ENCODE measurements at places on chromosomes 11 and 22.

GRCh38 chr11:31022080-31022479 lies 347.5 kb downstream of the DCDC1 start:
- no peak for DNase-seq

DNA sequence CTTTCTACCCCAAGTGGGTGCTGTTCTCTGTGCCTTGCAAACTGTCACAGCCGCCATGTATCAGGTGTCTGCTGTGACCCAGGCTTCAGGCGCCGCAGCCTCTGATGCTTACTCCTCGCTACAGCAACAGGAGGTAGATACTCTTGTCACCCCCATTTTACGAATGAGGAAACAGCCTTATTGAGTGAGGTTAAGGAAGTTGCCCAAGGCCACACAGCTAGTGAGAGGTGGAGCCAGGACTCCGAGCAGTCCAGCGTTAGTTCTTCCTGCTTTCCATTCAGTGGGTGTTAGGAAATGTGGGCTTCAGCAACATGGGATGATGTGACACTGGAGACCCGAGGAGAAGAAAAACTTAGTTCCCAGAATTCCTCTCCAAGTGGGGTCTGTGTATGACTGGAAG lies 14.3 kb downstream of the RNF215 start:
- no peak for DNase-seq

GRCh38 chr11:27388869-27389268 lies 25.9 kb upstream of the CCDC34 start:
- DNase-seq, result no peak

- no peak for DNase-seq
Observed at GRCh38 chr22:30005213-30005857, 74.9 kb upstream of the HORMAD2 start.

GRCh38 chr11:71286701-71287643 lies 34.6 kb upstream of the SHANK2 start:
- peak; percentile 16 for DNase-seq

DNA sequence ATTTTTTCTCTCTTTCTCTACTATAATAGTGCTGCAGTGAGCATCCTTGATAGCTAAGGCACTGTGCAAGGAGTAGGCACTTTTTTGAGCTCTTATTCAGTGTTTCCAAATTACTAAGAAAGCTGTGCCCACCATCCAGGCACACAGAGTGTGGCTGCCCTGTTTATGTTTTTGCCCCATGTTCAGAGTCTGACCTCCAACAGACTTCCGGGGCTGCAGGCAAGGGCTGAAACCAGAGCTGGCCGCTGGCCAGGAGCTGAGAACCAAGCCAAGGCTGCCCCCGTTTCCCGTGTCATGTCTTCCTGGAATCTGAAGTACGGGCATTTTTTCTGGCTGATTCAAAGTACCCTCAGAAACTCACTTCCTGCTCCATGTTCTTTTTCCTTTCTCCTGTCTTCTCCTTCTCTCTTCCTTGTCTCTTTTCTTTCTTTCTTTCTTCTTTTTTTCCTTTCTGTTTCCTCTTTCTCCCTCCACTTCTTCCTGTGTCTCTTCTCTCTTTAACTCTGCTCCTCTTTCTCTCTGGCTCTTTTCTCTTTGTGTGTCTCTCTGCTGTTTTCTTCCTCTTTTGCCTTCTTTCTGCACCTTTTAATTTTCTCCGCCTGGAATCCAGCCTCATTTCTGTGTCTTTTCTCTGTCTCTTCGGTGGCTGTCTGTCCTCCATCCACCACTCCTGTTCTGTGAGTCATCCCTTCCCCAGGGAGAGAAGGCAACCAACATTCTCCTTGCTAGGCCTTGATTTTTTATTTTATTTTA lies 17.0 kb upstream of the KCTD14 start:
- peak; percentile 17 for DNase-seq

GRCh38 chr22:17098379-17098819 lies 13.6 kb downstream of the IL17RA start:
- DNase-seq, result no peak

GRCh38 chr22:23218867-23219251 lies 38.5 kb downstream of the BCR start:
- no peak for DNase-seq

- DNase-seq, result no peak
Observed at GRCh38 chr11:9095421-9095820, 4.0 kb upstream of the SCUBE2 start.

DNA sequence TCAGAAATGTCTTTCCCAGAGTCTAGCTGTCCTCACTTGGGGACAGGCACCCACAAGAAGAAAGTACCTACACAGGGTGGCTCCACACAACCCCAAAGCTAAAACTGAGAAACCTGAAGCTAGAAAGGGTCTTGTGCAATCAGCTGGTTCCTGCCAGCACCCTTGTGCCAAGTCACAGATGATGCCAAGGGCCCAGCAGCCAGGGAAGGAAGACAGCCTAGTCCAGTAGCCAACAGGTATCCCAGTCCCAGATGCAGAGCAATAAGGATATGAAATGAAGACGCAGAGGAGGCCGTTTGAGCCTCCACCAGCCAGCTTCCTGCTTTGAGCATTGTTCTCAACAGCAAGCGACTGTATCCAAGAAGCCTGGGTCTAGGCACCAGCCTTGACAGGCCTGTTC lies 6.1 kb downstream of the PLEKHA7 start:
- DNase-seq, result no peak

- no peak for DNase-seq
Observed at GRCh38 chr22:40748388-40749355, 69.4 kb downstream of the MCHR1 start.

DNA sequence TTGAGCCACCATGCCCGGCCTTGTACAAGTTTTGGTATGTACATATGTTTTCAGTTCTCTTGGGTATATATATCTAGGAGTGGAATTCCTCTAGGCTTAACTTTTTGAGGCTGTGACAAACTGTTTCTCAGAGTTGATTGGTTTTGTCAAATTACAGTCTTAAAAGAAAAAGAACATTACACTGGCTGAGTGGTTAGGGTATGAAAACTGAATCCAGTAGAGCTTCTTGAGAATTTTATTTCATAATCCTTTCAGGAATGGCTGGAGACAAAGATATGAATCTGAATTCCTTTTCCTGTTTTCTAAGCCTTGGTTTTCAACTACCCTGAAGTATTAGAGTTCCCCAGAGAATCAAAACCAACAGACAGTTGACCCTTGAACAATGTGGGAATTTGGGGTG lies 6.5 kb downstream of the METTL15 start:
- no peak for DNase-seq

DNA sequence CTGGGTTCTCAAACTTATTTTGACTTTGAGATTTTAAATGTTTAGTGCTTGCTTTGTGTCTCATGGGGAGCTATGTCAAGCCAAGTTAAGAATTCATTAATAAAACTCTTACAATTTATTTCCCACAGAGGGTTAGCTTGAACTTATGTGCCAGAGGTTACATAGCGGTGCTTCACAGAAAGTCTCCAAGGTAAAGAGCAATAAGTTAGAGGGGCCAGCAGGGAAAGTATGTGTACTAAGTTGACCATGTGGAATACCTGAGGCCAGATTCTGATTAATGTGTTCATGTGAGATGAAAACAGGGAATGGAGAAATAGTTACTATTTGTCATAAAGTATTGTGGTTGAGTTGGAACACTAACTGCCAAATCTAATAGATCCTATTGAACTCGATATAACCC lies 149.3 kb downstream of the TMEM135 start:
- no peak for DNase-seq

- no peak for DNase-seq
Observed at GRCh38 chr11:131764649-131765048, 394.2 kb downstream of the NTM start.

DNA sequence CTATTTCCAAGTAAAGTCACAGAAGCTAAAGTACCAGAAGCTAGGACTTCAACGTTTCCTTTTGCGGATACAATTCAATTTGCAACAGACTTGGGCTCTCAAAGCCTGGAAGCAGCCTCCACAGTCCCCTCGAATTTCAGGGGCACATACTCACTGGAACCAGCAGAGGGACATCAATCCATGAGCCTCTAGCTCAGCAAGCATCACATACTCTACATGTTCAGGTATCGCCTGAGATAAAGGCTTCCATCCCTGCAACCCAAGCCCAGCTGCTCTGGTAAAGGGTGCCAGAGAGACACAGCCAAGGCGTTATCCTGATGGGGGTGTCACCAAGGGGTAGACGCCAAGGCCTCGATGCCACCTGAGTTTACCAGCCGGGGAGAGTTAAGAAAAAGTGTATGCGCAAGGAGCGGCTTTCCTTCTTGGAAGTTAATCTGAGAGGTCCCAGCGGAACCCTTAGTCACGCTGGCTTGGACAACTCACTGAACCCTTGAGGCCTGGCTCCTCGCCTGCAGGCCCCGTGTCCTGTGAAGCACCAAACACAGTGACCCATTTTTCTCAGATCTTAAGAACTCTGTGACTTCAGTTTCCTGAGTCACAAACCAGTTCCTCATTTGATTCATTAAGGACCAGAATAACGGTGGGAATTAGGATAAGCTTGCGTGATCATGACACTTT lies 13.0 kb downstream of the LTO1 start:
- no peak for DNase-seq

DNA sequence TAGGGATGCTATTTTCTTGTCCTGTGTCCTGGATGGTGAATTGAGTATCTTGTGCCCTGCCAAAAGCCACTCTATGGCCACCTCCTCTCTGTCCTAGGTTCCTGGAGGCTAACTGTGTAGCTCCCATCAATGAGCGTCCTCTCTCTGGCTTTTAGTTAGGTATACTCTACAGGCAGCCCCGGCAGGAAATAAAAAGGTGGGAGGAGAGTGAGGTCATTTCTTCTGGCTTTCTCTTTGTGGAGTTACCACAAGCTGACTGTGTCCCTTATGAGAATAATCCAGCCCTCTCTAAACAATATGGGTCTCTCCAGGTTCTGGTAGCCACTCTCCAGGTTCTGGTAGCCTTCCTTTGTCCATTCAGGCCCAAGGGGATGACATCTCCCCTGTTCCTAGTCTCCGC lies 11.7 kb upstream of the ASPHD2 start:
- DNase-seq, result no peak

DNA sequence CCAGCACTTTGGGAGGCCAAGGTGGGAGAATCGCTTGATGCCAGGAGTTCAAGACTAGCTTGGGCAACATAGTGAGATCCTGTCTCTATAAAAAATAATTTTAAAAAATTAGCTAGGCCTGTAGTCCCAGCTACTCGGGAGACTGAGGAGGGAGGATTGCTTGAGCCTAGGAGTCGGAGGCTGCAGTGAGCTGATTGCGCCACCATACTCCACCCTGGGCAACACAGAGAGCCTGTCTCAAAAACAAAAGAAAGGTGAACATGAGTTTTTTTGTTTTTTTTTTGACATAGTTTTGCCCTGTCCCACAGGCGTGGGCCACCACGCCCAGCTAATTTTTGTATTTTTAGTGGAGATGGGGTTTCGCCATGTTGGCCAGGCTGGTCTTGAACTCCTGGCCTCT lies 17.6 kb downstream of the MED15 start:
- DNase-seq, result no peak

DNA sequence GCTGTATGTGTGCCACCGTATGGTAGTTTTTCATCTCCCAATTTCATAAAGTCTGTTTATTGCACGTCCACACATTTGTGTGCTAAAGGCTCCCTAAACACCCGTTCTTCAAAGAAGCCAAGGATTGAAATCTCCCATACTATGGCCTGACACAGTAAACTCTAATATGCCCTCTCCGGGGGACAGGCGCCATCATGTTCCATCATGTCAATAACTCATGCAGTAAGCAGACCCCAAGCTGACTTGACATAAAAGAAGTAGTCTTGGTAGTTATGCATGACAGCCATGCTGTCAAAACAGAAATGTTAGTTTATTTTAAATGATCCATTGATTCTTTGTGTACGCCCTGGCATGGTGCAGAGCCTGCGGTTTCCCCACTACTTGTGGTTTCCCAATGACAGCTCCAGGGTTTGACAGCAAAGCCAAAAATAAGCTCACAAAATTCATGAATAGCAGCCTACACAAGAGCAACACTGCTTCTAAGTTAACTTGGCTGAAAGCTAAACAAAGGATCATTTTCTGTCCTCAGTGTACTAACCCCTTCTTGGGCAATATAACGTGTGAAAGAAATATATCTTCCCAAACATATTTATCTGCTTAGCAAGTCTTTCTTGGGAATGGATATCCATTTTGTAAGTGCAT lies 56.5 kb upstream of the CABP7 start:
- DNase-seq, result no peak

DNA sequence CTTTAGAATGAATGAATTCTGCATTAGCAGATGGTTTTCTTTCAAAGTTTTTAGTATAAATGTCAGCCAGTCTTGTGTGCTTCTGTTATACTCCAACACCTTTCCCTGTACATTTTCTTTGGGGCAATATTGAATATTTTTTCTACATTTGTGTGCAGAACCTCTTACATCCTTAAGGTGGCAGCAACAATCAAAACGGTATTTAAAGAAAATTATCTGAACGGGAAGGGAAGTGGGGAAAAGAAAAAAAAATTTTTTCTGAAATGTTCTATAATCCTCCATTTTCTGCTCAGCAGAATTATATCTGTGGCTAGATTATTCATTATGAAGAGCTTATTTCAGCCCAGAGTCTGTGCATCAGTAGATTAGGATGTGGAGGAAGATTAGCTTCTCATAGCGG lies 347.3 kb upstream of the RAG2 start:
- DNase-seq, result no peak

DNA sequence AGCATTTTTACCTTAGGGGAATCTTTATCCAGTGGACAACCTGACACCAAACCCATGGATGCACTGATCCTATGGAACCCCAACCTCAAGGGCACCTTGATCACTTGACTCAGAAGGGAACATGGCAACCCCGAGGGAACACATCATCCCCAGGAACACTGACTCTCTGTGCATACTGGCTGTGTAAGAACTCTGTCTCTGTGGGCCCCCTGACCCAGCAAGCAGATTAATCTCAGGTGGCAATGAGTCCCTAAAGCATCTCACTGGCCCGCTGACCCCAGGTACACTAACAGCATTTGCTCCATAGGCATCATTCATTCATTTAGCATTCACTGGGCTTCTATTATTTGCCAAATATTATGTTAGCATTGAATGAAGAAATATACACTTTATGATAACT lies 16.9 kb downstream of the EIF3F start:
- DNase-seq, result no peak

DNA sequence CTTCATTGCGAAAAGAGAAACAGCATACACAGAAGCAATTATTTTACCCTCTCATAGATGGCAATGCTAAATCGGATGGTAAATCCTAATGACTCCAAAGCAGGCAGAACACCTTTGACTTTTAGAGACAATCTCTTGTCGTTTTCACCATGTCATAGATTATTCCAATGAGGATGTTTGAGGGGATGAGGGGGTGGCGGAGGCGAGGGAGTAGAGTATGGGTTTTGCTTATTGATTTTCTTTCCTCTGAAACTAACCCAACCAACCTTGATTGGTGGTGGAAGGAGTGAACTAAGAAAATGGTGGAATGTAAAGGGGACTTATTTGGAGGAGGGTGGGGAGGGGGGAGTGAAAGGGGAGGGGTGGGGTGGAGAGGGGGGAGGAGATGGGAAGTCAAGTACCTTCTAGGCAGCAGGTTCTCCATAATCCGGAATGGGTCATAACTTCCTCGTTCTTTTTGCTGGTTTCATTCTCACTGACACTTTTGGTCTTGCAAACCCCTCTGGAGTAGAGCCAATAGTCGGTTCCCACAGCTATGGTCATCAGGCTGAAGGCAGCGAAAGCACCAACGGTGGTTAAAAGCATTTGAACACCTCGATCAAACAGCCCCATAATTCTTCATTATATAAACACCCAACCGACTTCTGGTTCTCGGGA lies 1.5 kb downstream of the CACNG2 start:
- DNase-seq, result no peak

Measured in caudate nucleus (tissue), 63 donors.